ENCODE measurements at places on chromosomes 6 and 20. TPM values are rescaled to one million over a fixed set of nuclear protein-coding genes. Genes with fewer than 3 reads are reported as not detected.
A peak's percentile ranks its signal among the peaks of the same experiment; 100 is the strongest.

GRCh38 chr20:2746636-2747265 lies 53.7 kb downstream of the CPXM1 start:
- peaks cover 12% of the 10 kb centered on the region for H3K27me3 ChIP-seq
- H3K4me3 ChIP-seq: no peak overlapping the region

- no peaks in the 10 kb centered on the region for H3K27me3 ChIP-seq
- peak overlapping the region; percentile 88 for H3K4me3 ChIP-seq
- peaks cover 67% of the 10 kb centered on the region for H3K4me1 ChIP-seq
- H3K36me3 ChIP-seq: peaks cover 21% of the 10 kb centered on the region
Observed at GRCh38 chr6:170288852-170289179, 2.1 kb downstream of the DLL1 start.

Gene HFE
- 1.9 TPM for total RNA-seq

Gene CGA
- not detected for total RNA-seq

DNA sequence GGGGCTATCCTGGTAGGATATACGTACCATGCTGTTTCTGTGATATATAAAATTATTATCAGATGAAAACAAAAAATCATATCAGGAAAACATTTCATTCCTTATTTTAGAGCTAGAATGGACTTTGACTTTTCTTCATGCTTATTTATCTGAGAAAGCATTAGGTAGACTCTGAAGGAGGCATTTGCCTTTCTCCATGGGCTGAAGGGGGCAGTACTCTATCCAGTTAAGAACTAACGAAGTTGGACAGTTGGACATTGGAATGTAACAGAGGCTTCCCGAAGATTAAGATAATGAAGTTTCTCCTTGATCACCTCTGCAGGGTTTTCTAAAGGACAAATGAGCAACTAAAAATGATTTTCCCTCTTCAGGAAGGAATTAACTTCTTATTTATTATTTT lies 233.9 kb downstream of the SAMD5 start:
- H3K4me3 ChIP-seq: no peak overlapping the region
- H3K4me1 ChIP-seq: peaks cover 4% of the 10 kb centered on the region
- no peak overlapping the region for H3K27ac ChIP-seq

Gene WFDC5
- not detected for total RNA-seq

DNA sequence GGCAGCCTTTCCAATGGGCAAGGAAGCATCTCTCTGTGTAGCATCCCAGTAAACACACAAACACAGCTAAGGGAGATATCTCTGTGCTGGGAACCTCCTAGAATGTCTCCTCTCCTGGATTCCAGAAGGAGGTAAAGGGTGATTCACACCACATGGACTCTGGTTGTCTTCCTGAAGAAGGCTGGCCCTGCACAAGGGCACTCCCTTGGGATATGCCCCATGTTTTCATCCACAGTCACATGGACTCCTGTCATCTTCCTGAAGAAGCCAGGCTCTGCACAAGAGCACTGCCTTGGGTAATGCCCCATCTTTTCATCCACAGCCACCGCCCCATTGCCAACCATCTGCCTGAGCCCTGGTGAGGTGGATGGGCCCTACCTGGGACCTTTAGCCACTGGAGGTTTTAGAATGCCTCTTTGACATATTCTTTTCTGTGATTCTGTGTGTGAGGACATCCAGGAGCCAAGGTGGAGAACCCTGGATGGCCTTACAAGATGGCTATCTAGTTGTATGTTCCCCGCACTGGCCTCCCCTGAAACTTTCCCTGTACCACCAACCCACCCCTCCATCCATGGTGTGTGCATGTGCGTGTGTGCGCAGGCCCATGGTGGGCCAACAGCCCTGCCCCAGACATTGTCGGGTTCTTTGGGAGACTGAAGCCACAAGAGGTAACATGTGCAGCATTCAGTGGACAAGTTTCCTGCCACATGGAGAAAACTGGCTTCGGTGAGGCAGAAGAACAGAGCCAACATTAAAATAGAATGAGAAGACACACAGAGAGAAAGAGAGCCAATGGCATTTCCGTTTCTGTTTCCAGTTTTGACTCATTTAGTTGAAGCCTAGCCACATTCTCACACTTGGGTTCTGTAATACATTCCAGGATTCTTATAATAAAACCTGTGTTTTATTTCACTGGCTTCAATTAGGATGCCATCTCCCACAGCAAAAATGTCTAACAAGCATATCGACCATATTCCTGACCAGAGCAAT lies 110.2 kb upstream of the CST7 start:
- H3K4me1 ChIP-seq: no peaks in the 10 kb centered on the region
- DNase-seq: no peak
- peaks cover 15% of the 10 kb centered on the region for H3K27me3 ChIP-seq
- no peak overlapping the region for H3K4me3 ChIP-seq
- no peaks in the 10 kb centered on the region for H3K36me3 ChIP-seq
- H3K27ac ChIP-seq: no peak overlapping the region

DNA sequence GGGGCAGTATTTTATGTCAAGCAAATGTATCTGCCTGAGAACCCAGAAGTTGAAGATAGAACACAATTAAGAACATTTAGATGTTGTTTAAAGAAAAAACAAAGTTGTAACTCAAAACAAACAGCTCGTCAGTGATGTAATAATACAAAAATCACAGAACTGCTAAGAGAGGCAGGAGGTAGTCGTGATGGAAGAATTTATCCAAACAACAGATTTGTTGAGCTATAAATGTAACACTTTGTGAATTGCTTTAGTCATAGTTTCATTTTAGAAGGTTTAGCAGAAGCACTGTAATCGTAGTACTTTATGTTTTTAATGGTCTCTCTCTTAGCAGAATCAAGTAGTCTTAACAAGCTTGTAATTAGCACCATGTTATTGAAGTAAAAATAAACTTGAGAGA lies 73.6 kb downstream of the SCAF8 start:
- peaks cover 97% of the 10 kb centered on the region for H3K36me3 ChIP-seq
- no peak for DNase-seq
- no peaks in the 10 kb centered on the region for H3K27me3 ChIP-seq
- H3K4me1 ChIP-seq: no peaks in the 10 kb centered on the region
- H3K27ac ChIP-seq: no peak overlapping the region

GRCh38 chr6:74632196-74632875 lies 573.5 kb downstream of the COL12A1 start:
- H3K4me1 ChIP-seq: no peaks in the 10 kb centered on the region
- H3K4me3 ChIP-seq: no peak overlapping the region
- no peaks in the 10 kb centered on the region for H3K27me3 ChIP-seq
- no peak for DNase-seq

Gene TP53TG5
- total RNA-seq: 0.58 TPM

Gene PAK5
- total RNA-seq: not detected

- no peak overlapping the region for H3K27ac ChIP-seq
- peaks cover 7% of the 10 kb centered on the region for H3K36me3 ChIP-seq
- no peaks in the 10 kb centered on the region for H3K27me3 ChIP-seq
- DNase-seq: no peak
- peaks cover 31% of the 10 kb centered on the region for H3K4me1 ChIP-seq
- no peak overlapping the region for H3K4me3 ChIP-seq
Observed at GRCh38 chr6:18259675-18260447, 4.5 kb downstream of the DEK start.

Gene MYLK2
- total RNA-seq: 0.16 TPM

DNA sequence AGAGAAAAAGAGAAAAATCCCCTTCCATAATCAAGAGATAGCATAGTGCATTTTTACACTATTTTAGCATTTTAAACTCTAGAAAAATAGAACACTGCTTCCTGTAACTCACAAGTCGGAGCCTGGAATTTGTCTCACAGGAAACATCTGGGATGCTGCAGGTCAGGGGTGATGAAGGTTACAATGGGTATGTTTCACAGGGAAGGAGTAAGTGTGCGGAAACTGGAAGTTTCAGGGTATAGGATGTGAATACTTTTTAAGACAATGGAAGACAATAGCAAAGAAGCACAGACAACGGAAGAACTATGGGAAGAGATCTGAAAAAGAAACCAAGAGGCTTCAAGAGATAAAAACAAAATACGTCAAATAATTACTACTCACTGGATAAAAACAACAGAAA lies 361.0 kb upstream of the MARCKS start:
- DNase-seq: no peak
- no peaks in the 10 kb centered on the region for H3K4me1 ChIP-seq

DNA sequence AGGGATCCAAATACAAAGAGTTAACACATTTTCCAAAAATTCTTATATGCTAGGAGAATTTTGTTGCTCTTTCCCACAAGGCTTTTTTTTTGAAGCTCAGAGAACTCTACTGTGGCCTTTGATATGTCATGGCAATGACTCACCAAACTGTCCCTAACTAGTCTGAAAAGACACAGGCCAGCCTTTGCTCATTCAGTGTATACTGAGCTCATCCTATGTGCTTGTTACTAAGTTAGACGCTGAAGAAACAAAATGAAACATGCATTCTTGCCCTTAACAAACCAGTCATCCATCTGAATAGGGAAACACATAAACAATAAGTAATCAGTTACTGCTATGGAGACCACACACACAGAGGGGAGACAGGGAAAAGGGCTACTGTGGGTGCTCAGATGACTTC lies 291.8 kb downstream of the FOXC1 start:
- peaks cover 4% of the 10 kb centered on the region for H3K4me1 ChIP-seq
- H3K27ac ChIP-seq: no peak overlapping the region
- H3K27me3 ChIP-seq: no peaks in the 10 kb centered on the region
- H3K36me3 ChIP-seq: no peaks in the 10 kb centered on the region
- DNase-seq: no peak

All from heart left ventricle (tissue), 16 donors.